ENCODE measurements at places on chromosomes 2 and 18.

- DNase-seq: no peak
Measured at GRCh38 chr18:7576685-7577084, 9.6 kb downstream of the PTPRM start.

DNA sequence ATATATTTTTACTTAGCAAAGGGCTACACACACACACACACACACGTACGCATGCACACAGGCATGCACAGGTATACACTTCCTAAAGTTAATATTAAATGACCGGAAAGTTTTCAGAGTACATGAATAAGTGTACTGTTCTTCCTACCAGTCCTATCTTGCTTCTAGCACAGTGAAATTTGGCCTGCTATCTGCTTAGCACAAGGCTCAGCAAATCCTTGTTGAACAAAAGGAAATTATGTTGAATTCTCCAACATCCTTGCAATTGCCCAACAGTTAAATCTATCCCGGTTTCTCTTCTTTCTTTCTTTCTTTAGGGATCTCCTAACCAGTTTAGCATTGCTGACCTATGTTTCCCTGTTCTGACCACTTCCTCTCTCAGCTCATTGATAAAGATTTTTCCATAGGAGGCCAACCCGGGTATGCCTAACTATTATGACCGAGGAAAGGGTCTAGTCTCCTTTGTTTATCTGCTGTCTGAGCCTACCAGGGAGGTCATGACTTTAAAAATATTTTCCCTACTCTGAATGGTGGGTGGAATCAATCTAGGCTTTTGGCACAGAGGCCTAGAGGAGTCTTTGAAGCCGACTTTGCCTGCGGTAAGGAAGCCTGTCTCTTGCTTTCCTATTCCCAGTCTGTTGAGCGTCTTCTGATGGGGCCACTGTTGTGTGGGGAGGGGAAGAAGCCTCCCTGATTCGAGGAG lies 400.7 kb downstream of the HRH4 start:
- DNase-seq: no peak

GRCh38 chr2:173740639-173741038 lies 224.5 kb downstream of the SP3 start:
- DNase-seq: no peak

- peak; percentile 83 for DNase-seq
Measured at GRCh38 chr2:101473911-101474701, 806 bp downstream of the RFX8 start.

GRCh38 chr2:240239325-240239724 lies 98.9 kb upstream of the OTOS start:
- no peak for DNase-seq

DNA sequence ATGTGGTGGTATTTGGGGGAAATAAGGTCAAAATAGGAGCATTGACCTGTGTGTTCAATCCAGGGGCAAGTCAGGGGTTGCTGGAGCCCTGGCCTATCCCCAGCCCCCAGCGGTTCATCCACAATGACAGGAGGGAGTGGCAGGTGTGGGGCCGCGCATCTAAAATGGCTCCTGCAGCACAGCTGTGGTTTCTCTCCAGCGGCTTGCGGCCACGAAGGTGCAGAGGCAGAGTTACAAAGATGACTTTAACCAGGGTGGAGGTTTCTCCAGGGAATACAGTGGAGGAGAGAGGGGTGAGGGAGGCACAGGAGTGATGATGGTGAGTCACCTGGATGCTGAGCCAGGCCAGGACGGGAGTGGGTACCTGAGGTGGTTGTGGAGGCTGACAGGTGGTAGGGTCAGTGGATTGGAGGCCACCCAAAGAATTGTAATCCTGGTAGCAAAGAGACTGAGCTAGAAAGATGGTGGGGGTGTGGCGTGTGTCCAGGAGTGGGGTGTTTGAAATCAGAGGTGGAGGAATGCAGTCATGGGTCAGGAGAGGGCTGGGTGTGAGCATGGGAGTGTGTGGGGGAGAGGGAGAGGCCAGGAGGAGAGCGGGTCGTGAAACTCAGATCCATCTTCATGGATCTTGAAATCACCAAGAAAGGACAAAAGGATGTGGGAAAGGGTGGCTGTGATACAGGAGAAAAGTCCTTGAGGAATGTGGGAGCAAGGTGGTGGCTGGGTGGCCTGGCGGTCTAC lies 83.2 kb downstream of the CTIF start:
- DNase-seq: peak; percentile 14

- no peak for DNase-seq
Measured at GRCh38 chr2:8316356-8316755, 365.5 kb upstream of the ID2 start.

DNA sequence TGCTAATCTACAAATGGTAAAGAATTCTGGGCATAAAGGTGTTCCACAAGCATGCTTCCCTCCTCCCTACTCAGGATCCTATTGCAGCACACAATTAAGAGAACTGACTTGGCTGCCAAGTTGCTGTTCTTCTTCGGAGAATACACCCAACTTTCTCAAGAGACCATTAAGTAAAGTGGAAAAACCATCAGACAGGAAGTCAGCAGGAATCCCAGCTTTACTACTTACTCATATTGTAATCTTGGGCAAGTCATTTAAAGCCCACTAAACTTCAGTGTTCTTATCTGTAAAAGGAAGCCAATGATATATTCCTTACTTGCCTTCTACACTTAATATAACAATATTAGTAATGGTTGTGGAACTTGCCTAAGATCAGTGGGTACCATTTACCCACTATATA lies 37.8 kb downstream of the PSTPIP2 start:
- DNase-seq: no peak

DNA sequence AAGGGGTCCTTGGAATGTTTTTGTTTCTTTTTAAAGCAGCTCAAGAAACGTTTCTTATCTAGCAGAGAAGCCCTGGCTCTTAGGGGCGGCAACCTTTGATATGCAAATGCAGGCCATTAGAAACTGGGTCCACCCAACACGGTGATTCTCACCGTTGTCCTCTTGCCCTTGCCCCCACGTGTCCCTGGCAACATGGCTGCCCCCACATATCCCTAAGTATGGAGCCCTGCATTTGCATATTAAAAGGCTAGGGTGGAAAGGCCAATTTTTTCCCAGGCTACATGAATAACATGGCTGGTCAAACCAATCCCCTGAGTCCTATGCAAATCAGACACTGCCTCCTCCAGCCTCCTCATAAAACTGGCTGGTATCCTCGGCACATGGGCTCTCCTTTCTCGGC lies 230.1 kb upstream of the SPOPL start:
- no peak for DNase-seq

DNA sequence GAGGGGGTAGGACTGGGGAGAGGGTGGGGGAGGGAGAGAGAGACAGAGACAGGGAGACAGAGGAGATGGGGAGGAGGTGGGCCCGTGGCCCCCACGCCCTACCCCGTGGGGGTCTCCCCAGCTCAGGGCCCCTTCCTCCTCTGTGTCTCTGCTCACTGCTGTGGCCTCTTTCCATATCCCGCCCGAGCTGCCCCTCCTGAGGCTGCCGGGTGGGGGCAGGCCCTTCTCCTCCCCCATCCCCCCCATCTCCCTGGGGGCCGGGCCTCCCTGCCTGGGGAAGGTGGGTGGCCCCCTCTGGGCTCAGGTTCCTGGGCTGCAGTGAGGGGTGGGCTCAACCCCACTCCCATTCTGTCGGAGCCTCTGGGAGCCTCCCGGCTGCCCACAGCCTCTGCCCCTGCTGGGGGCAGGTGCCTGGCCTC lies 332 bp upstream of the PDCD1 start:
- DNase-seq: no peak

GRCh38 chr2:28365158-28365557 lies 27.5 kb upstream of the FOSL2 start:
- DNase-seq: peak; percentile 65

- peak; percentile 44 for DNase-seq
Measured at GRCh38 chr2:174615871-174616436, 18.4 kb upstream of the WIPF1 start.

DNA sequence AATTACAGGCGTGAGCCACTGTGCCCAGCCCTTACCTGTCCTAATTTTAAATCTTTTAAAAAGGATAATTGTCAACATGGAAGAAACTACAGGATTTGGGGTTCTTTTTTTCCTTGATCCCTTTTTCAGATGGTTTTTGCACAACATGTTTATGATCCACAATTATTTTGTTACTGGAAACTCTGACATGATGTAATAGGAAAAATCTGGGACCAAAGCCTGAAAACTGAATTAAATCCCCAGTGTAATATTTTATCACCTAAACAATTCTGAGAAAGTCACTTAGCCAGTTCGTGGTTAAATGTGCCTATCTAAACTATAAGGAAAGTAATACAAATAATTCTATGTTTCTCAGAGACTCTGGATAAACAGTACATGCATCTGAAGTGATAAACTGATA lies 1649.7 kb downstream of the LRP1B start:
- no peak for DNase-seq

DNA sequence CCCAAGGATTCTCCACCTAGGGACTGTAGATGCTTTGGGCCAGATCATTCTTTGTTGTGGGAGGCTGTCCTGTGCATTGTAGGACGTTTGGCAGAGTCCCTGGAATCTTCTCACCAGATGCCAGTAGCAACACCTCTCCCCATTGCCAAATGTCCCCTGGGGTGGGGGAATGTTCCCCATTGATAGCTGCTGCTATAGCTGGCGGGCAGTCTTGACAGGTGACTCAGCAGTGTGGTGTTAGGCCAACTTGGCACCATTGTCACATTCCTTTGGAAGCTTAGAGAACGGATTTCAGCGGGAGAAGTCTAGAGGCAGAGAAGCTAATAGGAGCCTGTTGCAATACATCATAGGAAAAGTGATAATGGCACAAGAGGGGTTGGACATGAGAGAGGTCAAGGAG lies 495.7 kb upstream of the SMIM21 start:
- peak; percentile 79 for DNase-seq

- DNase-seq: no peak
Measured at GRCh38 chr2:210493528-210493927, 17.0 kb upstream of the LANCL1 start.

- DNase-seq: no peak
Measured at GRCh38 chr2:225425284-225425683, 25.8 kb downstream of the NYAP2 start.

GRCh38 chr2:217943446-217944321 lies 59.1 kb downstream of the TNS1 start:
- peak; percentile 91 for DNase-seq

DNA sequence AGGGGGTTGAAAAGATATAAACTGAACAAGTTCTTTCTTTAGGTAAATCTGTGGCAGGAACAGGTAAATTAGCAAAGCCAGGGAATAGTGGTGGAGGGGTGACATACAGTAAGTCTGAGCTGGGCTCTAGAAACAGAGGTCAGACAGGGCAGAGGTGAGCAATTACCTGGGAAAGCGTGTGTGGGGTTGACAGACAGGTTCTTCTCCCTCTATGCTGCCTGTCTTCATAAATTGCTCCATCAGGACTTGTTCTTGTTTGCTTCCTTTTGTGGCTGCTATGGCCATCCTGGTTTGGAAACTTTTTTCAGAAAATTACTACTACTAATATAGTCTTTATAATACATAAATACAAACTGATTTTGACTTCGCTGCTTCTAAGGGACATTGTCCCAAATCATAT lies 3.4 kb upstream of the ANKRD12 start:
- DNase-seq: no peak

GRCh38 chr18:75076286-75076685 lies 132.7 kb downstream of the PTGR3 start:
- no peak for DNase-seq

- no peak for DNase-seq
Measured at GRCh38 chr2:191030521-191031154, 16.7 kb upstream of the STAT1 start.

DNA sequence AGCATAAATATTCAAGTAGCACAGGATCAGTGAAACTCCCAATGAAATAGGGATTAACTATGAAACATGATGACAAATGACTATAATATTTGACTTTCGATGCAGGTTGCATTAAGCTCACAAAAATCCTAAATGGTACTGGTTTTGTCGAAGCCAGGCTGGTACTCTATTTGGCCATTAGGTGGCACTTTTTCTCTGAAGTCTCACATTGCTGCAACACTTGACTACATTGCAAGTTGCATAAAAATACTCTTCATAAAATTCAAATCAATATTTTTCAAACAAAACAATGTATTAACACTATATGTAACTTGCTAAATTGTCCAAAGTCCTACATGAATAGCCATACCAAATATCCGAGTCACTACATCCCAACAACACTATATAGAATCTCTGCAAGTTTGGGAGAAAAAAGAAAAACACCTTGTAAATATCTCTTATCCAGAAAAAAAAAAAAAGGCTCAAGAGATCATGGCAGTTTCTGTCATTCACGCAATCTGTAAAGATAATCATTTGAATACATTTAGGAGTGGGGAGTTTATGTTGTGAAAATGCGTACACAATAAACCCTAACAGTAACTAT lies 9.5 kb downstream of the RTTN start:
- DNase-seq: no peak

DNA sequence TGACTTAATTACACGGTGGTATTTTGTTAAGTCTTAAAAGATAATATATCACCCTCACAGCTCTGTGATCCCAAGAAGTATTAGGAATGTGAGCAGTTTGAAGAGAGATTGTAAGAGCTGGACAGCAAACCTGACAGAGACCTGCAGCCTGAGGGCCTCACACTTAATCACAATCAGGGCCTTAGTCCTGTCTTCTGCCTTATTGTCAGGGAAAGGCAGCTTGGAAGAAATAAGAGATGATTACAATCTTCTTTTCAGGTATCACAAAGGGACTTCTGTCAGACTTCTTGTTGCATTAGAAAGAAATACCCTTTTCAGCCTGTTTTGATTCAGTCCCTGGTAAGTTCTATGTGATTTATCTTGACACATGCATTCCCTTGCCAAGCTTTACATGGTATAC lies 1433.8 kb upstream of the SLC39A10 start:
- no peak for DNase-seq

DNA sequence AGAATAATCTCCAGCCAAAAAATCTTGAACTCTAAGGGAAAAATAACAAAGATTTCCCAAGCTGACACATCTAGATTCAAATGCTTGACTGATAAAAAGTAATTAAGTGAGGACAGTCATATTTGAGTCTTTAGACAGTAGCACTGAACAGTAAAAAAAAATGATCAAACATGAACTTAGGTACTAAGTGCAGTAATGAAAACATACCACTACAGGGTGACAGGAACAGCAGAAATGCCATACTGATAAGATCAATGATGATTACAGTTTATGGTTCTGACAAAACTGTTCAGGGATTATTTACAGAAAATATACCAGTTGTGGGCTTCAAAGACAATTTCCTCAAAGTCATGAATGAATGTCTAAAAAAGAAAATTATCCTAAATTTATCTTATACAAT lies 80.3 kb downstream of the OSBPL1A start:
- no peak for DNase-seq

DNA sequence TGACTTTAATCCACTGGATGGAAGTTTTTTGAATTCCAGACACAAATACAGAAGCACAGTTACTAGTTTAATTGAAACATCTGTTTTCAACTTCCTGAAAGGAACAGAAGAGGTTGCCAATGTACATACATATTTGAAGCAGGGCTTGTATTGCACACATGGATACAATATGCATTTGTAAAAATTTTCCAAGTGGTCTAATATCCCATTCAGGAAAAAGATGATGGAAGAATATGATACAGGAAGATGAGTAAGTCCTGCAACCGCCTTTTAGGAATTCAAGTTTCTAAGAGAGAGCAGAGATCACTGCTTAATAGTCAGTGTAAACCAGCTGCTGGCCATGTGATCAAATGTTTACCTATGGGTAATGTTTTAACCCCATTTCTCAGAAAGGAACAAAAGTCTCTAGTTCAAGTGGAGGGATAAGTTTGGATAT lies 265.4 kb downstream of the TRIB2 start:
- no peak for DNase-seq

Measured in right hindlimb (tissue), 1 donor.